ENCODE measurements at places on chromosomes 5 and 9. TPM values are rescaled to one million over a fixed set of nuclear protein-coding genes. Genes with fewer than 3 reads are reported as not detected.

The ACSL6 gene
- 2.1 TPM for total RNA-seq

DNA sequence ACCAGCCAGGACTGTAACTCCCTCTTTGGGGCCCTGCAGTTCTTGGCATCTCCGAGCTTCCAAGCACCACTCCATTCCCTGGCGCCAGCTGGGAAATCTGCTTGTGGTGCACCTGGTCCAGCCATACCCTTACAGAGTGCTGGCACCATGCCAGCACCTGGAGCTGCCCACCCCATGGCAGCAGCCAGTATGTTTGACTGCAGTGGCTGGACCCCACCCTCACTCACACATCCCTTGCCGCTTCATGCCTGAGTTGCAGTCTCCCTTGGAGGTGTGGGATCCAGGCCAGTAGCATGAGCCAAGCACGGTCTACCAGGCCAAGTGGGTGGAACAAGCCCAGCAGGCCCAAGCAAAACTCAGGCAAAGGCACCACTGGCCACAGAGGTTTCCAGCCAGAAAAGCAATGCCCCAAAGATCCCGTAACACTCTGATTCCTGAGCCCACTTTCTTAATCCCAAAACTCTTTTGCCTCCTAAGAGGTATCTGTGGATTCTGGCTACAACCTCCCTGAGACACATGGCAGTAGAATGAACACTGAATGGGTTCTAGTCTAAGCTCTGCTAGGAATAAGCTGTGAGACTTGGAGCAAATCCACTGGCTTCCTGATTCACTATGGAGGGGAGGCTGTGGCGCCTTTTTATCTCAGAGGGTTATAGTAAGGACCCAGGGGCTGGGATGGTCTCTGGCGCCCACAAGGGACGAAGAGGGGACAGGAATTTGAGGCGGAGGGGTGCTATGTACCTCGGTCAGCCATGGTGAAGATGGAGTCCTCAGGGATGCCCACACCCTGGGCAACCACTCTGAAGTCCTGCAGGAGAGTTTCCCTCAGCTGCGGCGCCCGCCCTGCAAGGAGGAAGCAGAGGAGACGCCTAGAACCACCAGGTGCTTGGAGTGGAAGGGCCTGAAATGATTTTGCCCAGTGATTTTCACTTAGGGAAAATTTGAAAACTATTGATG is 5.6 kb downstream of the AMBP start:
- DNase-seq: peak; percentile 86

GRCh38 chr9:93682155-93682968 is 106.0 kb downstream of the PHF2 start:
- DNase-seq: peak; percentile 74

GRCh38 chr9:85268131-85268530 is 473.6 kb downstream of the AGTPBP1 start:
- DNase-seq: no peak

DNA sequence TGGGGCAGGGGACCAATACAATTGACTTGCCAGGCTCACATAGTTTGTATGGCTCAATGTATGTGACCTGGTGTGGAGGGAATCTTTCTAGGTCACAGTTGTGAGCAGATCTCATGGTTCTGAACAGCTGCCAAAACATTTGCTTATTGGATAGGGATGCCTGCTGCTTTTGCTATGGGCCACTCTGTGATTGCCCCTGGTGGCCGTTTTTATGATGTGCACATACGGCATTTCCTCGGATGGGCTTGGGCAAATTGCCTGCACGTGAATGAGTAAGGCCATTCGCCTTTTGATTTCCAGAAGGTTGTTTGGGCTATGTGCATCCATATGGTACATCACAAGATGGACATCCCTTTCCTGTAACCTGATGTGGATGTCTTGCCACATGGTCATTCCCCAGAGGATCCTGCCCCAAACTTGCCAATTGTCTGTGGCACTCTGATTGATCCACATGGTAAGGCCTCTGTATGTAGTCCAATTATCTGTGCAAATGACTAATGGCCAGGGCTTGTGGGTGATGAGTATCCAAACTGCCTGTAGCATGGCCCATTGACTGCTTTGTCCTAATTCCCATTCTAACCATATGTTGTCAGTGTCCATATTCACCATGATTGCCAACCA is 10.7 kb upstream of the SLC22A4 start:
- DNase-seq: peak; percentile 67

- no peak for DNase-seq
These were observed 9.1 kb upstream of the RNF130 start for GRCh38 chr5:180080486-180081280.

GRCh38 chr5:99315413-99316183 is 386.8 kb upstream of the CHD1 start:
- DNase-seq: no peak
